ENCODE measurements at places on chromosomes 4 and X.

- H3K27me3 ChIP-seq = no peaks in the 10 kb centered on the region
- H3K4me3 ChIP-seq = no peak overlapping the region
- no peak for DNase-seq
- H3K36me3 ChIP-seq = no peaks in the 10 kb centered on the region
- H3K4me1 ChIP-seq = no peaks in the 10 kb centered on the region
Observed at GRCh38 chrX:44105228-44105913, 132.2 kb upstream of the NDP start.

DNA sequence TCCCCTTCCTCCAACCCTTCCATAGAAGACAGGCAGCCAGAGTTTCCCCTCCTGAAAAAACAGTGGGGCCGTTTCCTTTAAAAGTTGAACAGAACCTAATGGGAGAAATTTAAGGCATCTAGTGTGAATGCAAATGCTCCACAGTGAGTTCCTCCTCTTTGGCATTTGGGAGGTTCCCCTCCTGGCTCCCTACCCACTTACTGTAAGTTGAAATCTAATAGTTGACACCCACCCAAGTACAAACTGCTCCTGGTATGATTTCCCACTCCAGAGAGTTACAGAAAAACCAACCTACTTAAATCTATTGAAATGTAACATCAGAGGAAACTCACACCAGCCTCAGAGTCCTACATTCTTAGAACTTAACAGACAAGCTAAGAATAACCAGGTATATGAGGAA is 17.6 kb downstream of the ENPEP start:
- no peak for DNase-seq
- H3K4me3 ChIP-seq = no peak overlapping the region
- H3K4me1 ChIP-seq = no peaks in the 10 kb centered on the region

GRCh38 chr4:72768364-72768763 is 199.3 kb upstream of the ADAMTS3 start:
- H3K27me3 ChIP-seq = peaks cover 4% of the 10 kb centered on the region
- no peak overlapping the region for H3K4me3 ChIP-seq
- no peaks in the 10 kb centered on the region for H3K36me3 ChIP-seq
- no peak for DNase-seq

DNA sequence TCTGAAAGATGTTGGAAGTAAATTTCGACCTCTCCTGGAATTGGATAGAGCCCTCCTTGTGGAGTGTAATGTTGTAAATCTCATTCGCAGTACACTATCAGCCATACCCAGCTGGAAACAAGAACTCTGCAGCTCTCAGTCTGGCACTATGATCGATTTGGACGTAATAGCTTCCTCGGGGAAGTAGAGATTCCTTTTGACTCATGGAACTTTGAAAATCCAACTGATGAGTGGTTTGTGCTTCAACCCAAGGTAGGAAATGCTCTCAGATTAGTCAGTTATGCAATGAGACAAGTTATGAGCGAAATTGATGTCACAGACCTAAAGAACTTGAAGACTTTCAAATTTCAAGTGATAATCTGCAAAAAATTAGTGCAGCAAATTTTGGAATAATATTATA is 103.9 kb downstream of the SYTL5 start:
- no peak overlapping the region for H3K27ac ChIP-seq
- no peak overlapping the region for H3K4me3 ChIP-seq
- H3K27me3 ChIP-seq = peaks cover 4% of the 10 kb centered on the region
- H3K36me3 ChIP-seq = no peaks in the 10 kb centered on the region
- DNase-seq = no peak

GRCh38 chr4:137070614-137071013 is 461.7 kb downstream of the PCDH18 start:
- no peak overlapping the region for H3K27ac ChIP-seq
- H3K4me1 ChIP-seq = no peaks in the 10 kb centered on the region
- H3K4me3 ChIP-seq = no peak overlapping the region

DNA sequence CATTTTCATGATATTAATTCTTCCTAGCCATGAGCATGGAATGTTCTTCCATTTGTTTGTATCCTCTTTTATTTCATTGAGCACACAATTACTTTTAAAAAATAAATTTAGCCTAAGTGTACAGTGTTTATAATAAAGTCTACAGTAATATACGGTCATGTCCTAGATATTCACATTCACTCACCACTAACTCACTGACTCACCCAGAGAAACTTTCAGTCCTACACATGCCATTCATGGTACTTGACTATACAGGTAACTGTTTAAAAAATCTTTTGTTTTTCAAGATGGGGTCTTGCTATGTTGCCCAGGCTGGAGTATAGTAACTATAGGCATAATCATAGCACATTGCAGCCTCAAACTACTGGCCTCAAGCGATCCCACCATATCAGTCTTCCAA is 348.1 kb downstream of the RAPGEF2 start:
- no peaks in the 10 kb centered on the region for H3K36me3 ChIP-seq
- H3K27ac ChIP-seq = no peak overlapping the region
- peaks cover 3% of the 10 kb centered on the region for H3K4me1 ChIP-seq
- H3K4me3 ChIP-seq = no peak overlapping the region

- no peak overlapping the region for H3K4me3 ChIP-seq
- no peaks in the 10 kb centered on the region for H3K36me3 ChIP-seq
- H3K27me3 ChIP-seq = no peaks in the 10 kb centered on the region
Observed at GRCh38 chr4:149638073-149638472, 177.6 kb downstream of the IQCM start.

DNA sequence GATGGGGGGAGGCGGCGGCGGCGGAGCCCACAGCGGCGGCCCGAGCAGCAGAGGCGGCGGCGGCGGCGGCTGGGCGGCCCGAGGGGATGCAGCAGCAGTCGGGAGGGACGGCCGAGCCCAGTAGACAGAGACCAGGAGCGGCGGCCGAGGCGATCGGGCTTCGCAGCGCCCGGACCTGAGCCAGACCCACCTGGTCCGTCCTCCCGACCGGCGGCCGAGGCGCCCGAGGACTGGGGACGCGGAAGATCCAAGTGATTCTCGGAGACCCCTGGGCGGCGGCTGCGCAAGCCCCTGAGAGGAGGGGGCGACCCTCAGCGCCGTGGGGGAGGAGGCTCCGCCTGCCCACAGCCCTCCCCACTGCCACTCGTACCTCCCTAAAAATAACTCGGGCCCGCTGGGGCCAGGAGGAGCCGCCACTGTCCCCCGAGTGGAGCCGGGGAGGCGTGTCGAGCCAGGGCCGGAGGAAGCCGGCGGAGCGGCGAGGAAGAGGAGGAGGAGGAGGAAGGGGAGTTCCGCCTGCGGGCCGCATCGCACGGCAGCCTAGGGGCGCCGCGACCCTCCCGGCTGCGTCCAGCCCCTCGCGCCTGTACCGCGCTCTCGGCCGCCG is 608 bp downstream of the RAPGEF2 start:
- DNase-seq = peak; percentile 58
- peaks cover 5% of the 10 kb centered on the region for H3K36me3 ChIP-seq
- H3K27ac ChIP-seq = peak overlapping the region; percentile 27
- H3K4me3 ChIP-seq = peak overlapping the region; percentile 69
- peaks cover 43% of the 10 kb centered on the region for H3K4me1 ChIP-seq
- peaks cover 8% of the 10 kb centered on the region for H3K27me3 ChIP-seq

GRCh38 chr4:21413807-21414370 is 534.7 kb downstream of the KCNIP4 start:
- H3K27ac ChIP-seq = no peak overlapping the region
- H3K4me3 ChIP-seq = no peak overlapping the region
- H3K4me1 ChIP-seq = no peaks in the 10 kb centered on the region
- H3K27me3 ChIP-seq = no peaks in the 10 kb centered on the region
- no peaks in the 10 kb centered on the region for H3K36me3 ChIP-seq
- DNase-seq = no peak

DNA sequence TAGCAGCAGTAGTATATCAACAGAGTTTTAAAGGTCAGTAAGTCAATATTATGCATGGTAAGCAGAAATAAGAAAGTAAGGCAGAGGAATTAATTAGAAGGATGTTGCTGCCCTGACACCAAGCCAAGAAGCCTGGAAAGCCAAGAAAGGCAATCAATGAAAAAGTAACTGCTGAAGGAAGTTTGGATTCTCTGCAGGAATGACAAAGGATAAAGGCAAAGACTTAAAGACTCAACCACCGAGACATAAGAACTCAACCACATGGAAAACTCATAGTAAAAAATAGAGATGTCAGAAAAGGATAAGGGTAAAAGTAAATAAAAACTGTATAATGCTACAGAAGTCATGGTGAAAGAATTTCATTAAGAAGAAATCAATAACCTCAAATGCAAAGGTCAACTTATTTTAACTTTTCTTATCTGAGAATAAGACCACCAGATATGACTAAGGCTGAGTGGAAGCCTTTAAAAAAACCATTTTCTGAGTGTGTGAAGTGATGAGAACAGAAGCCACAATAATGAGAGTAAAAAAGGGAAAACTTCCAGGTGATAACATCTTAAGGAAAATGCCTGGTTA is 55.2 kb downstream of the NEK1 start:
- H3K36me3 ChIP-seq = peaks cover 31% of the 10 kb centered on the region
- no peak for DNase-seq
- H3K4me1 ChIP-seq = no peaks in the 10 kb centered on the region

DNA sequence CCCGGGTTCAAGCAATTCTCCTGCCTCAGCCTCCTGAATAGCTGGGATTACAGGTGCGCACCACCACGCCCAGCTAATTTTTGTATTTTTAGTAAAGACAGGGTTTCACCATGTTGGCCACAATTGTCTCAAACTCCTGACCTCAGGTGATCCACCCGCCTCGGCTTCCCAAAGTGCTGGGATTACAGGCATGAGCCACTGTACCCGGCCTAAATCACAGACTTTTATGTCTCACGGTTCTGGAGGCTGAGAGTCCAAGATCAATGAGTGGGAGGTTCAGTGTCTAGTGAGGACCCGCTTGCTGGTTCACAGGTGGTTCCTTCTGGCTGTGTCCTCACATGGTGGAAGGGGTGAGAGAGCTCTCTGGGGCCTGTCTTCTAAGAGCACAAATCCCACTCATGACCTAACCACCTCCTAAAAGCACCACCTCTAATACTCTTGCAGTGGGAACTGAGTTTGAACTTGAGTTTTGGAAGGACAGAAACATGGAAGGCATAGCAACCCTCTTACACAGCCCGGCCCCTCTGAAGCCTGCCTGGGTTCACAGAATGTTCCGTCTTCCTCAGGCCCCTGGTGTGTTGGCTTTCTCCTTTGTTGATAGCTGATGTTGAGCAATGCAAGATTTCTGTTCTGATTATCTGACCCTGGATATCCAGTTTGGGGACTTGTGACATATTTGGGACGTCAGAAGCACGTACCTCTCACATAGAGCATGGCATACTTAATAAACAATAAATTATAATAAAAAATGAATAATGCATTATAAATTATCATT is 1.9 kb upstream of the AKAP17A start:
- no peaks in the 10 kb centered on the region for H3K27me3 ChIP-seq
- peak overlapping the region; percentile 72 for H3K27ac ChIP-seq
- DNase-seq = no peak

DNA sequence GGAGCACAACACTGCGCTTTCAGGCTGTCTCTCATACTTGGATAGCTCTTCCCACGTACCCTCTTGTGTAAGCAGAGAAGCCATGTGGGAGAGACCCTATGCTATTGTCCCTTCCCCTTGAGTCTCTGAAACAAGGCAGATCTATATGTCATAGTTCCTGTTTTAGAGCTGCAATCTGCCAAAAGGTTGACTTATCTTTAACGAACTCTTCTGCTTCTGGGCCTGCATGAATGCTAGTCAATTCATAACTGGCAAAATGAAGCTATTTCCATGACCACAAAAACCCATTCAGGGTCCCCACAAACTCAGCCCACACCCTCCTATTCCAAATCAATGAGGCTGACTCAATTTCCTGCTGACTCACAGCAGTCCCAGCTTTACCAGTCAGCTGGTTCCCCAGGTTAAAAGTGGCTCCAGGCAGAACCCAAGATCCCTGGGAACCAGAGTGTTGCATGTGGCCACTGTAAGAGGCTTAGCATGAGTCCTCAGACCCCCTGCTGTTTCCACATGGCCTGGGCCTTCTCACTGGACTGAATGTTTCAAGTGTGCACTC is 25.3 kb upstream of the SOD3 start:
- peaks cover 7% of the 10 kb centered on the region for H3K4me1 ChIP-seq
- H3K36me3 ChIP-seq = no peaks in the 10 kb centered on the region
- H3K27me3 ChIP-seq = peaks cover 3% of the 10 kb centered on the region
- H3K4me3 ChIP-seq = no peak overlapping the region

GRCh38 chr4:37588150-37588549 is 98.0 kb downstream of the RELL1 start:
- H3K4me1 ChIP-seq = peaks cover 4% of the 10 kb centered on the region
- H3K4me3 ChIP-seq = no peak overlapping the region
- no peak for DNase-seq
- peaks cover 18% of the 10 kb centered on the region for H3K27me3 ChIP-seq
- H3K36me3 ChIP-seq = peaks cover 3% of the 10 kb centered on the region

GRCh38 chrX:67610282-67610681 is 66.5 kb downstream of the AR start:
- H3K4me3 ChIP-seq = no peak overlapping the region
- no peaks in the 10 kb centered on the region for H3K4me1 ChIP-seq
- H3K27ac ChIP-seq = no peak overlapping the region

DNA sequence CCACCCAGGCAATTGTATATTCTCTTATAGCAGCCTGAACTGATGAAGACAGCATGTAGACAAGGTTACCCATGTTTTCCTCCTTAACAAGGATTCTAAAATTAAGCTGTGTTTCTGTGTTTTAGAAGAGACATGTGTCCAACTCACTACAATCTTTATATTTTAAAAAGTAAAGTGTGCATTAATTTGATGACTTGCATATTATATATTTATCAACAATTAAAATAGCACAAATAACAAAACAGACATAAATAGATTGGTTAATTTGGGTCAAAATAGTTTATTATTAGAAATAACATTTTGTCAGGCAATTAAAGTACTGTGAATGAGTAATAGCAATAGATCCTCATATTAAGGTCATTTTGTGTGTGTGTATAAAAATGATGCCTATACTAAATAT is 357.1 kb downstream of the PDGFC start:
- no peak overlapping the region for H3K27ac ChIP-seq
- no peaks in the 10 kb centered on the region for H3K36me3 ChIP-seq
- H3K4me1 ChIP-seq = no peaks in the 10 kb centered on the region
- DNase-seq = no peak
- H3K27me3 ChIP-seq = no peaks in the 10 kb centered on the region
- no peak overlapping the region for H3K4me3 ChIP-seq

DNA sequence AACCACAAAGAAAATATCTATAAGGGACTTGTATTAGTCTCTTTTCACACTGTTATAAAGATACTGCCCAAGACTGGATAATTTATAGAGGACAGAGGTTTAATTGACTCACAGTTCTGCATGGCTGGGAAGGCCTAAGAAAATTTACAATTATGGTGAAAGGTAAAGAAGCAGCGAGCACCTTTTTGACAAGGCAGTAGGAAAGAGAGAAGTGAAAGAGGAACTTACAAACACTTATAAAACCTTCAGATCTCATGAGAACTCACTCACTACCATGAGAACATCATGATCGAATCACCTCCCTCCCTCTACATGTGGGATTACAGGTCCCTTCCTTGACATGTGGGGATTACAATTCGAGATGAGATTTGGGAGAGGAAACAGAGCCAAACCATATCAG is 856.0 kb downstream of the TRAM1L1 start:
- H3K36me3 ChIP-seq = no peaks in the 10 kb centered on the region
- no peaks in the 10 kb centered on the region for H3K27me3 ChIP-seq
- H3K4me1 ChIP-seq = no peaks in the 10 kb centered on the region
- DNase-seq = no peak
- no peak overlapping the region for H3K4me3 ChIP-seq
- no peak overlapping the region for H3K27ac ChIP-seq

Data from activated naive CD8-positive, alpha-beta T cell treated with anti-CD3 and anti-CD28 coated beads for 36 hours (primary cell).